ENCODE measurements at places on chromosomes 2 and 18.

DNA sequence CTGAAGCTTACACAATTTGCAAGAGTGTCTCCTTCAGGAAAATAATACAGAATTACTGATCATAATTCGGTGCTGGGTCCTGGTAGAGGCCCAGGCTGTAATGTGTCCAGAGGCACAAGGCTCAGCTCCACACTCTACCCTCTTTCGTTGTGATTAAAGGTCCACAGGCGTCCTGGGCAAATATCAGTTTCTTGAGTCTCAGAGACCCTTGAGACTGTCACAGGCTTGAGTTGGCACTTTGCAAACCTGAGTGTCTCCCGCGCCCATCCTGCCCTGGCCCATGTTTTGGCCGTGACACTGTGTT lies 46.9 kb upstream of the SMAD7 start:
- DNase-seq, result no peak

GRCh38 chr2:101123795-101124471 lies 27.2 kb downstream of the TBC1D8 start:
- DNase-seq, result no peak

DNA sequence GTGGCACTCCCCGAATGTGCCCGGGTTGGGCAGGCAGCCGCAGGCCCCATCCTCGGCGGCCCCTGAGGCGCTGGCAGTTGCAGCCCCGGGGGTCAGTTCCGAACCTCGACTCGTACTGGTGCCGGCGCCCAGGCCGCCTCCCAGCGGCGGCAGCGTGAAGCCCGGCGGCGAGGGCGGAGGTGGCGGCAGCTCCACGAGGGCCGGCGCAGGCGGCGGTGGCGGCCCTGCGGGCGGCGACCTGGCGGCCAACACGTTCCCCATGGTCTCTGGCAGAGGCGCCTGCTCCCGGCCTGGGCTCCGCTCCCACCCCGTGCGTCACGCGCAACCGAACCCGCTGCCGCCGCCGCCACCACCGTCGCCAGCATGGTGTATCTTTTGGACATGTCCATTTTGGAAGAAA lies 196.3 kb downstream of the CCDC74A start:
- no peak for DNase-seq

GRCh38 chr18:69969491-69969890 lies 21.8 kb upstream of the CD226 start:
- no peak for DNase-seq

DNA sequence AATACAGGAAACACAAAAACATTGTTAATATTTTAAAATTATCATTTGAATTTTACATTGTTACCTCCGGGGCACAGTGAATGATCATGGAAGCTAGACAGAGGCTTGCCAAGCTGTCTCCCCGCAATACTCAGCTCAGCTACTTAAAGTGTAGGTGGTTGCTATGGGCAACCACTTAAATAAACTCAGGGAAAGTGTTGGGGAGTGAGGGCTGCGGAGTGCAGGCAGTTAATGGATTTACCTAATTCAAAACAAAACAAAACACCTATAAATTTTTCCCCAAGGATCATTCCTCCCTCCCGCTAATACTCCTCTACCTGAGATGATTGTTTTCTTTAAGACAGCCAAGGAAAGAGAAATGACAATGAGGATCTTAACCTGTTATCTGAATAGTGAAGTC lies 349.5 kb downstream of the TGIF1 start:
- DNase-seq, result no peak

DNA sequence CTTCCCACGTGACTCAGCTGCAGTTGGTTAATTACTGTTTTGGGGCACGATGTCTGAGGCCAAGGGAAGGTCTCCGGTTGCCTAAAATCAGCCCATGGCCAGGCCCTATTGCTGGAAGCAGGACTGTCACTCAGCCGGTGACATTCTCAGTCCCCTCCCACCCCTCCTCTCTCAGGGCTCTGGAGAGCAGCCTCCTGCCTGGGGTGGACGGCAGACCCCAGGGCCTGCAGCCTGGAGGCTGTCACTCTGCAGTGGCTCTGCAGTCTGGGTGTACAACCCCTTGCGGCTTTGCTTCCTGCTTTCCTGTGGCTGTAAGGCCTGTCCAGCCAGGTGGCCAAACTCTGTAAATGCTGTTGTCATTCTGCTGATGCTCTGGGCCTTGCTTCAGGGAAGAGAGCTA lies 32.8 kb downstream of the ZBTB7C start:
- DNase-seq, result no peak

- no peak for DNase-seq
Observed at GRCh38 chr2:162477011-162477410, 133.1 kb downstream of the GCA start.

DNA sequence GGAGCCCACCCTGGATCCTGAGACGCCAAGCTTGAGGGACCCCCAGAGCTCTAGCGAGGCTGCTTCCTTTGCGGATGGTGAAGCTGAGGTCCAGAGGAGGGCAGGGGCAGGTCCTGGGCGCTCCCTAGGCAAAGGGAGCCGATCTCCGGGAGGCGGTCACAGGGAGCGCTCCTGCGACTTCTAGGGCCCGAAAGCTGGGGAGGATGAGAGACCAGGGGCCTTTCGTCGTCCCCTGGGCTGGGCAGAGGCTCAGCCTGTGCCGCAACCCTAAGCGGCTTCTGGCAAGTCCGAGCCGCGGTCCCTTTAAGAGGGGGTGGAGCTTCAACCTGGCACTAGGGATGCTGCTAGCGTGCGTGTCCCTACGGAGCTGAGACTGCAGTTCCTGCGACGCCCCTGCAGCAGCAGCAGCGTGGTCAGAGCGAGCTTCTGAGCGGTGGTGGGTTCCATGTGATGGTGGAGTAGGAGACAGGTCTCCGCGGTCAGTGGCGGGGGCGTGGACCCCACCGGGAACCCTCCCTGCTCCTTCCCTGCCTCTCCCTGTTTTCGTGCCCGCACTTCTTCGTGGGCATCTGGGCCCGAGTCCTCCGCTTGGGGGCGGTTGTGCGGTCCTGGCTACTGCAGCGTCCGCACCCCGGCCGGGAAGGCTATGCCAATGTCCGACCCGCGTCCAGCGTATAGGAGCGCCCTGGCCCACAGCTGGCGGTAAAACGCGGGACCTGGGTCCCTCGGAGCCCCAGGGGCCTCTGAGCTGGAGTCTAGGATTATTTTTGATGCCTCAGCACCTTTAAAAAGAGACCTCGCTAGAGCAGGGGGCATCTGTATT lies 154.6 kb downstream of the CCDC74A start:
- peak; percentile 11 for DNase-seq

GRCh38 chr2:206422493-206422892 lies 20.8 kb upstream of the ADAM23 start:
- DNase-seq, result no peak

- no peak for DNase-seq
Observed at GRCh38 chr18:55286257-55286825, 301.7 kb downstream of the TCF4 start.

DNA sequence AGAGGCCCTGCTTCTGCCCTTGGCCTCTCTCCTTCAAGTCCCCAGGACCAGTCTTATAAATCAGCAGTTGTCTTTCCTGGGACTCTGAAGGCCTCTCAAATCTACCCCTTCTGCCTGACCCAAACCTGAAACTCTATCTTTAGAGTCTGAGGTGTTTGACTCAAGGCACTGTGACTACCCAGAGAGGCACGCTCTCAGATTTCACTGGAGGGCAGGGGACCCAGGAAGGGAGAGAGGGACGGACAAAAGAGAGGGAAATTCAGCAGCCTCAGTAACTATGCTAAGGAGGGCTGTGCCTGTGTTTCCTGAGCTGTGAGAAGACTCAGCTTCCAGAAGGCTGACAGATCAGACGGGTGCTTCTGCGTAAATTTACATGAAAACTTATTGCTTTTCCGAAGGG lies 217.8 kb downstream of the HAUS1 start:
- no peak for DNase-seq

DNA sequence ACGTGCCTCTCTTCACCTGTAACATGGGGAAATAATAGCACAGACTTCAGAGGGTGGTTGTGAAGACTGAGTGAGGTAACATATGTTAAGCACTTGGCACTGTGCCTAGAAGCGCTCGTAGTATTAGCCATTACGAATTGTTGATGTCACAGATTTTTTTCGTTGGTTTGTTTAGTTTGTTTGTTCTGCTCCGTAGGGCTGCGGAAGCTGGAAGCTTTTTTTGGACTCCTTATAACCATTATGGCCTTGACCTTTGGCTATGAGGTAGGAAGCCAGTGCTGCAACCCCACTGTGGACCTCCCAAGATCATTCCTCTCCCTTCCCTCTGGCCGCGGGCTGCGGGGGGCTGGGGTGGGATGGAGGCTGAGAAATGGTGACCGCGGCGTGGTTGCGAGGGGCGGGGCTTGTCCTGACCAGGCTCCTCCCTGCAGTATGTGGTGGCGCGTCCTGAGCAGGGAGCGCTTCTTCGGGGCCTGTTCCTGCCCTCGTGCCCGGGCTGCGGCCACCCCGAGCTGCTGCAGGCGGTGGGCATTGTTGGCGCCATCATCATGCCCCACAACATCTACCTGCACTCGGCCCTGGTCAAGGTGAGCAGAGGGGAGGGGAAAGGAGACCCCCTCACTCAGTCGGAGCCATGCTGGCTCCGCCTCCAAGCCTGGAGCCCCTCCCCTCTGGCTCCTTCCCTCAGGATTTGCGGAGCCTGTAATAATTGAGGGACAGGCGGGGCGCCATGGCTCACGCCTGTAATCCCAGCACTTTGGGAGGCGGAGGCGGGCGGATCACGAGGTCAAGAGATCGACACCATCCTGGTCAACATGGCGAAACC lies 5.5 kb downstream of the SLC11A1 start:
- DNase-seq, result no peak

GRCh38 chr2:30709516-30709915 lies 97.7 kb downstream of the CAPN13 start:
- no peak for DNase-seq

DNA sequence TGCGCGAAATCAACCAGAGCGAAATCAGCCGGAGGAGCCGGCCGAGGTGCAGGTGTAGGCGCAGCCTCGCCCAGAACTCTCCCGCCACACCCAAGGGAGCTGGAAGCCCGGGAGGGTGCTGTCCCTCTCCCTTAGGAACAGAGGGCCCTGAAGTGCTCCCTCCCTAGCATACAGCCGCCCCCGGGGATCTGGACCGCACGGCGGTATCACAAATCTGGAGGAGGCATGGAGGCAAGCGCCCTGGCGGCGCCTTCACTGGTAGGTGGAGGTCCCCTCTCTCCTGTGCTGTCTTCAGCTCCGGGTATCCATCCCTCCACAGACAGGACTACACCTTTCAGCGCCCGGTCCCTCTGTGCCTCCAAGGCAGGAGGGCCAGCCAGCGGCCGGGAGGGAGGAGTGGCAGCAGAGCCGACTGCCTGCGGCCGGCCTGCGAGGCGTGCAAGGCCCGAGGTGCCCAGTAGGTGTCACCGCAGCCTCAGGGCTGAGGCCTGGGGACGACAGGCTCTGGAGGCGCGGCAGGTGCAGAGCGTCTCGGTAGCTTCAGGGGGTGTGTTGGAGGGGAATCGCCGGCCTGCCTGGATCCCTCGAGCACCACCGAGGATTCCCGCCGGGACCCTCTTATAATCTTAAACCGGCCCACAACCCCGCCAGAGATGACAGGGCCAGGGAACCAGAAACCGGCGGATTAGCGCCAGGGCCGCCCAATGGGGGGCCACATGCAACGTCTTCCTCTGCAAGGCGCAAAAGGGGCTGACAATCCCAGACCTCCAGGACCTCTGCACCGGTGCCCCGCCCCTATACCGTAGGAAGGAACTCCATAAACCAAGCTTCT lies 2.8 kb downstream of the IHH start:
- peak; percentile 37 for DNase-seq

DNA sequence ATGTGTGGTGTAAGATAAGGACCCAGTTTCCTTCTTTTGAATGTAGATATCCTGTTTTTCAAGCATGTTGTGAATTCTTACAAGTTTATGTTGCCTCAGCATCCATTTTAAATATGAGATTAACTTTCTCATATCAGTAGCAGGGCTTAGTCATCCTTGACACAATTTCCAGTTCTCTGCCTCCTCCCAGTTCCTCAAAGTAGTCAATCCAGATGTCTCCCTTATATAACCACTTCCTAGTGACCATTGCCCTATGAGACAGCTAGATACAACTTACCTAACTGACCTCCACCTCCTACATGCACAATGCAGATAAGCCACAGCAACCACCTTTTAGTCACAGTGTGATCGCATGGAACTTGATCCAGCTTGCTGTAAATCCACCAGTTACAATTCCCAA lies 269.2 kb upstream of the ZNF521 start:
- DNase-seq, result no peak

Measured in activated naive CD4-positive, alpha-beta T cell (primary cell).